ENCODE measurements at places on chromosomes 11 and 22. TPM values are rescaled to one million over a fixed set of nuclear protein-coding genes. Genes with fewer than 3 reads are reported as not detected.

DNA sequence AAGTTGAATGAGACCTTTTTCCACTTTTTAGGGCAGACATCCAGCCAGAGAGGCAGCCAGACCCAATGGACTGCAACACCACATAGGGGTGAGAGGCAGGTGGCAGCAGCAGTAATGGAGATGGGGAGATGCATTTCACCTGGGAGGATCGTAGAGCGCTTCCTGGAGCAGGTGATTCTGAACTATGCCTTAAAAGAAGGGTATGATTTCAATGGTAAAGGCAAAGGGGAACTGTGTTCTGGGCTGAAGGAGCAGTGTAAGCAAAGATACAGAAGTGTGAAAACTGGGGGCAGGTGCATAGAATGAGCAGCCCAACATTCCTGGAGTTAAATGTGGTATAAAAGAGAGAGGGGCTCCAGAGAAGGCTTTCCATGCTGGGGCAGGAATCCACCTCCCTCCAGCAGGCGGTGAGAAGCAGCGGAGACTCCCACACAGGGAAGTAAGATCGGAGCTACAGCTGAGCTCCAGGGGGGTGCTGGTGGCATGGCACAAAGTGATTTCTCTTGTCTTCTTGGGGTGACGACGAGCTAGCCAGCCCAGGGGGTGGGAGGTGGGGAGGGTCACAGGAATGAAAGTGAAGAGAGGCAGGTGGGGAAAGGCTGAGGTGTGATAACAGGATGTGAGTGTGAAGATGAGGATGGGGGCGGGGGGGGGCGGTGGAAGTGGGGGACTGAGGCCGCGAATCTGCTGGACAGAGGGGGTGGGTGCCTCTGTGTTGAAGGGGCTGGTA is 4.3 kb upstream of the SERHL2 start:
- no peak for DNase-seq
- H3K27ac ChIP-seq: no peak overlapping the region
- no peaks in the 10 kb centered on the region for H3K36me3 ChIP-seq
- peaks cover 26% of the 10 kb centered on the region for H3K27me3 ChIP-seq
- no peak overlapping the region for H3K4me3 ChIP-seq

The DCHS1 gene
- 4.5 TPM for total RNA-seq

- no peaks in the 10 kb centered on the region for H3K27me3 ChIP-seq
- H3K27ac ChIP-seq: no peak overlapping the region
- DNase-seq: no peak
- no peaks in the 10 kb centered on the region for H3K4me1 ChIP-seq
Measured at GRCh38 chr11:34844463-34845112, 71.6 kb downstream of the APIP start.

GRCh38 chr22:43293655-43294392 is 49.3 kb downstream of the SCUBE1 start:
- no peak overlapping the region for H3K4me3 ChIP-seq
- H3K36me3 ChIP-seq: no peaks in the 10 kb centered on the region
- no peak overlapping the region for H3K27ac ChIP-seq
- DNase-seq: peak; percentile 26
- peaks cover 48% of the 10 kb centered on the region for H3K4me1 ChIP-seq
- H3K27me3 ChIP-seq: no peaks in the 10 kb centered on the region

The C11orf98 gene
- total RNA-seq: 51.5 TPM

The GVQW3 gene
- 14.8 TPM for total RNA-seq

DNA sequence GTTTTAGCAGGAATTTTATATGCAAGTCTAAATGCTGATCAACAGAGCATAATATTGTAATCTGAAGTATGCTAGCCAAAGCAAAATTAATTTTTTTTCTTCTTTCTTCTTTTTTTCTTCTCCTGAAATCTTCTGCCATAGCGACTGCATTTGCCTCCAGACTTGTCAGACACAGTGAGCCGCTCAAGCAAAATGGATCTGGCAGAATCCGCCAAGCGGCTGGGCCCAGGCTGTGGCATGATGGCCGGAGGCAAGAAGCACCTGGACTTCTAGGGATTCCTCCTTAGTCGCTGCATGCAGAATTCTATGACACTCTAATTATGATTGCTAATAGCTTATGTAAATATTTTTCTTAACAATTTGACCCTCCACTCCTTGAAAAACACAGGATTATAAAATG is 27.9 kb downstream of the PAX6 start:
- H3K4me1 ChIP-seq: peaks cover 54% of the 10 kb centered on the region
- H3K4me3 ChIP-seq: no peak overlapping the region
- no peaks in the 10 kb centered on the region for H3K36me3 ChIP-seq
- H3K27me3 ChIP-seq: no peaks in the 10 kb centered on the region

GRCh38 chr11:59225017-59225416 is 12.3 kb upstream of the MPEG1 start:
- H3K27ac ChIP-seq: no peak overlapping the region
- H3K27me3 ChIP-seq: no peaks in the 10 kb centered on the region
- no peak overlapping the region for H3K4me3 ChIP-seq
- H3K36me3 ChIP-seq: no peaks in the 10 kb centered on the region

GRCh38 chr11:70545610-70545912 is 147.2 kb downstream of the CTTN start:
- no peaks in the 10 kb centered on the region for H3K36me3 ChIP-seq
- no peaks in the 10 kb centered on the region for H3K27me3 ChIP-seq
- no peak overlapping the region for H3K4me3 ChIP-seq
- peaks cover 22% of the 10 kb centered on the region for H3K4me1 ChIP-seq
- no peak overlapping the region for H3K27ac ChIP-seq
- no peak for DNase-seq

- H3K4me1 ChIP-seq: no peaks in the 10 kb centered on the region
- no peak for DNase-seq
- H3K27me3 ChIP-seq: no peaks in the 10 kb centered on the region
- no peak overlapping the region for H3K4me3 ChIP-seq
- no peaks in the 10 kb centered on the region for H3K36me3 ChIP-seq
Measured at GRCh38 chr11:43905813-43906241, 25.2 kb downstream of the ALKBH3 start.

GRCh38 chr11:95469258-95469657 is 238.3 kb upstream of the SESN3 start:
- no peaks in the 10 kb centered on the region for H3K36me3 ChIP-seq
- H3K27ac ChIP-seq: no peak overlapping the region
- DNase-seq: no peak
- H3K27me3 ChIP-seq: no peaks in the 10 kb centered on the region
- no peak overlapping the region for H3K4me3 ChIP-seq

- H3K27ac ChIP-seq: no peak overlapping the region
- H3K4me3 ChIP-seq: no peak overlapping the region
- no peaks in the 10 kb centered on the region for H3K36me3 ChIP-seq
Measured at GRCh38 chr11:10398525-10398924, 56.5 kb upstream of the AMPD3 start.

DNA sequence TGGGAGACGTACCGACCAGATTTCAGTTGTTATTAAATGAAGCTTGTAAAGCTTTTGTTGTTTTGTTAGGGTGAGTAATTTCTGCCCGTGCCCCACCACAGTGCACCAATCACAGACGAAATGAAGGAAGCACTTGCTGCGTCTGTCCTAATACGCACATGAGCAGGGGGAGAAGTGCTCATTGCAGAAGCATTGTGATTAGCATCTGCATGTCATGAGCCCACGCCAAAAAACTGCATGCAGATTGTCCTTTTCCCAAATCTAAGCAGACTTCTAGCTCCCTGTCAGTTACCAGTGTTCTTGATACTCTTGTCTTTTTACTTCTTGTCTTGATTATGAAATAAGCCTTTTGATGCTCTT is 15.5 kb downstream of the RBX1 start:
- no peaks in the 10 kb centered on the region for H3K36me3 ChIP-seq
- no peak for DNase-seq
- no peaks in the 10 kb centered on the region for H3K27me3 ChIP-seq
- no peak overlapping the region for H3K27ac ChIP-seq
- no peak overlapping the region for H3K4me3 ChIP-seq

DNA sequence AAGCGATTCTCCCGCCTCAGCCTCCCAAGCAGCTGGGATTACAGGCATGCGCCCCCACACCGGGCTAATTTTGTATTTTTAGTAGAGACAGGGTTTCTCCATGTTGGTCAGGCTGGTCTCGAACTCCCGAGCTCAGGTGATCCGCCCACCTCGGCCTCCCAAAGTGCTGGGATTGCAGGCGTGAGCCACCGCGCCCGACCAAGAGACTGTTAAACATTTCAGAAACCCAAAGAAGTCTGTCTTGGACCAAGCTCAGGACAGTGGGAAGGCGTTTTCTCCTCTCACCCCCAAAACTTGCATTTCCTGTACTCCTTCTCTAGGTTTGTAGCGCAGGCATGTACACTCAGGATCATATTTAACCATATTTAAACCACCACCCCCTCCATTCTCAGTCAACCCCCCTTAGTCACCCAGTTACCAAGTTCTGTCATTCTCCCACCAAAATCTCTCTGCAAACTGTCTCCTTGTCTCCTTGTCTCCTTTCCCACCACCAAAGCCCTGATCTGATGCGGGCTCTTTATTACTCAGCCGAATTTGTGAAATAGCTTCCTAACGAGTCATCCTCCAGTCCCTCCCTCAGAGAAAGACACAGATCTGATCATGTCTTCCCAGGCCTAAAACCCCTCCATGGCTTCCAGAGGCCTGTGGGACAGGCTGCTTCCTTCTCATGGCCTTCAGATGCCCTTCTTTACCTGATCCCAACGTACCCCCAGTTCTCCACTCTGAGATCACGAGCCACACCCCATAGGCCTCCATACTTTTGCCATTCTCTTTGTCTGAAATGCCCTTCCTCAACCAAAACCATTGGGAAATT is 29.0 kb upstream of the CREB3L1 start:
- no peaks in the 10 kb centered on the region for H3K27me3 ChIP-seq
- H3K4me1 ChIP-seq: peaks cover 13% of the 10 kb centered on the region
- DNase-seq: no peak
- no peak overlapping the region for H3K27ac ChIP-seq
- no peak overlapping the region for H3K4me3 ChIP-seq

All from neural progenitor cell (in vitro differentiated cells).